ENCODE measurements at places on chromosomes 16 and 17.

GRCh38 chr17:52036416-52036815 is 122.1 kb downstream of the CA10 start:
- DNase-seq = no peak

GRCh38 chr17:47731396-47731795 is 1.6 kb upstream of the TBX21 start:
- no peak for DNase-seq

- no peak for DNase-seq
These were observed 13.3 kb upstream of the HOXB2 start for GRCh38 chr17:48558057-48558830.

GRCh38 chr16:78796221-78796866 is 696.9 kb downstream of the WWOX start:
- DNase-seq = no peak

DNA sequence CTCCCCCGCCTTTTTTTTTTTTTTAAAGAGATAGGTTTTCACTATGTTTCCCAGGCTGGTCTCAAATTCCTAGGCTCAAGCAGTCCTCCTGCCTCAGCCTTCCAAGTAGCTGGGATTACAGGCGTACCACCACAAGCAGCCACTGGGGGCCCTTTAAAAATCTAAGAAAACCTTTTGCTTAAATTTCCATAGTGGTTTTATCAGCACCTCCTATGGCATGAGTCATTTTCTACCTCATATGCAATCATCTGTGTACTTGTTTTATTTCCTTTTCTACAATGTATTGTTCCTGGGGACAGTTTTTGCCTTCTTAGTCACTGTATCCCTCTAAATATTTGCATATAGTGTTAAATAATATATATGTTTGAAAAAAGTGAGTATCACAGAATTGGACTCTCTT is 29.2 kb downstream of the GNA13 start:
- no peak for DNase-seq

DNA sequence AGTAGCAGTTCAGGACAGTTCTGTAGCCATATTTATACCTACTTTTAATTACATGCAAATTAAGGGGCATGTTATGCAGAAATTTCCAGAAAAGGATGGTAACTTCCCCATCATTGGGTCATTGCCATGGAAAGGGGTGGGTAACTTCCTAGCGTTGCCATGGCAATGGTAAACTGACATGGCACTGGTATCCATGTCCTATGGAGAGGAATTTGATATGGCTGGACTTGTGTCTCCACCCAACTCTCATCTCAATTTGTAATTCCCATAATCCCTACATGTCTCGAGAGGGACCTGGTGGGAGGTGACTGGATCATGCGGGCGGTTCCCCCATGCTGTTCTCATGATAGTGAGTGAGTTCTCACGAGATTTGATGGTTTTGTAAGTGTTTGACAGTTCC is 35.6 kb upstream of the CACNG4 start:
- no peak for DNase-seq

DNA sequence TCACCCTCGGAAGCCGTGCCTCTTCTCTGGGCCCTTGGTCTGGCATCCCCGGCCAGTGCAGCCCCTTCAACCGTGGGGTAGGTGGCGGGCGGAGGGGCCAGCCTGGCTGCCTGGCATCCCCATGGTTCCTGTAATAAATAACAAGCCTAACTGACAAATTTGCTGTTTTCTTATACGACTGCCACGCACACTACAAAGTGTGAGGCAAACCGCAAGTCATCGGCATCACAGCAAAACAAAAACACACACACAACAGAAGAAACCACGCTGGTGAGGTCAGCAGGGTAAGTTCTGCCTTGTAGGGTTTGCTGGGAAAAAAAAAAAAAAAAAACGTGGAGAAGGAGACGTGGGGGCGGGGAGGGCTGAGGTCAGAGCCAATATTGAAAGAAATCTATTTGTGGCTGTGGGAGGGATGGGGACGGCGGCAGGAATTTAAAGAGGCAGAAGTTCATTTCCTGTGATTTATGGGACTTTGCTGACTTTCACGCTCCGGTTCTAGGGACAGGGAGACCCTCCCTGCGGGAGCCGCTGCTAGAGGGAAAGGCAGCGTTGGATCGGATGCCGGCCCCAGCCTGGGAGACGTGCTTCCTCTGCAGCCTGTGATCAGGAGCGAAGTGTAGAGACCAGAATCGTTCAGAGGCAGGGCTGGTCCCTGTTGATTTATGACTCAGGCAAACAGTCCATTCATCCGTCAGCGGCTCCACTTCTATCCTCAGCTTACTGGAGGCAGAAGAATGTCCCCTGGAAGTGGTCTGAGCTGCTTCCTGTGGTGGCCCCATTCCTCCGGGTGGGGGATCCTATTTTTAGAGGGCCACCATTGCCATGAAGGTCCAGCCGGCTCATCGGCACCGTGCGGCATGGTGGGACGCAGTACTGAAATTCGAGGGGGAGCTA is 162.8 kb downstream of the FOXL1 start:
- no peak for DNase-seq

DNA sequence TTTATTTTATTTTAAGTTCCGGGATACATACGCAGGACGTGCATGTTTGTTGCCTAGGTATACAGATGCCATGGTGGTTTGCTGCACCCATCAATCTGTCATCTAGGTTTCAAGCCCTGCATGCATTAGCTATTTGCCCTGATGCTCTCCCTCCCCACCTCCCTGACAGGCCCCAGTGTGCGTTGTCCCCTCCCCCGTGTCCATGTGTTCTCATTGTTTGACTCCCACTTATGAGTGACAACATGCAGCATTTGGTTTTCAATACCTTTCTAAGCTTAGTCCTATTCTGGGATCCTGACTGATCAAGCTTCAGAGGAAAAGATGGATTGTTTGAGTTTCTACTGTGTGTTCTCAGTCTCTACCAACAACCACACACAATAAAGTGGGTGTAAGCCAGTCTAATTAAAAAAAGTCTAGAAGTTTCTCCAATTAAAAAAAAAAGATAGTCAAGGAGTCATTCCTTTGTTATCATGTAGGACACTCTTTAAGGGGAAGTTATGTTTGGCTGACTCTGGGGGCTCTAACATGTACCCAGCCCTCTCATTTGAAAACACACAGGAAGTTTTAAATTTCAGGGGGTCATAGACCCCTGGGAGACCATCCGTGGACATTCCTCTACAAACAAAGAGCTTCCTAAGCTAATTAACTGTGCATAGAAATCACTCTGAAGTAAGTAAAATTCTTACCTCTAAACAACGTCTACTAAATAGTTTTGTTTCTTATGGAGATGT is 66.3 kb upstream of the ADAMTS18 start:
- no peak for DNase-seq

GRCh38 chr17:19762515-19762961 is 14.4 kb upstream of the ALDH3A1 start:
- DNase-seq = peak; percentile 33

GRCh38 chr16:19555938-19556771 is 652 bp downstream of the VPS35L start:
- no peak for DNase-seq

DNA sequence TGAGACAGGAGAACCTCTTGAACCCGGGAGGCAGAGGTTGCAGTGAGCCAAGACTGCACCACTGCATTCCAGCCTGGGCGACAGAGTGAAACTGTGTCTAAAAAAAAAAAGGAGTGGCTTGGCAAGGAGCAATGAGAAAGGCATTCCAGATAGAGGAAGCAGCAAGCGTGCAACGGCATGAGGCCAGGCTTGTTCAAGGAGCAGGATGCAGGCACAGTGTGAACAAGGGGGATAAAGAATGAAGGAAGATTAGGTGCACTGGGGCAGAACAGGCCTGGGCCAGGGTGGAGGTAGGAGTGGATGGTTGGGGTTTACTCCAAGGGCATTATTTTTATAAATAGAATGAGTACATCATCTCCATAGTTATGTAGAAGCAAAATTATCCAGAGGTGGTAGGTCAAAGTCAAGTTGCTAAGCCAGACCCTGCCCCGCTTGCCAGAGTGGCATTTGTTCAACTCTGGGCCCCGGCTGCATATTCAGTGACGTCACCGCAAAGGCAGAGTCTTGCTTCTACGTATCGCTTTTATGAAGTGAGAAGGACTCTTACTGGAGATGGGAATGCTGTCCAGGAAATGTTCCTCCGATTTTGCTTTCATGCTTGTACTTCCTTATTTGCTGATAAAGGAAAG is 100.2 kb downstream of the KATNIP start:
- DNase-seq = no peak

DNA sequence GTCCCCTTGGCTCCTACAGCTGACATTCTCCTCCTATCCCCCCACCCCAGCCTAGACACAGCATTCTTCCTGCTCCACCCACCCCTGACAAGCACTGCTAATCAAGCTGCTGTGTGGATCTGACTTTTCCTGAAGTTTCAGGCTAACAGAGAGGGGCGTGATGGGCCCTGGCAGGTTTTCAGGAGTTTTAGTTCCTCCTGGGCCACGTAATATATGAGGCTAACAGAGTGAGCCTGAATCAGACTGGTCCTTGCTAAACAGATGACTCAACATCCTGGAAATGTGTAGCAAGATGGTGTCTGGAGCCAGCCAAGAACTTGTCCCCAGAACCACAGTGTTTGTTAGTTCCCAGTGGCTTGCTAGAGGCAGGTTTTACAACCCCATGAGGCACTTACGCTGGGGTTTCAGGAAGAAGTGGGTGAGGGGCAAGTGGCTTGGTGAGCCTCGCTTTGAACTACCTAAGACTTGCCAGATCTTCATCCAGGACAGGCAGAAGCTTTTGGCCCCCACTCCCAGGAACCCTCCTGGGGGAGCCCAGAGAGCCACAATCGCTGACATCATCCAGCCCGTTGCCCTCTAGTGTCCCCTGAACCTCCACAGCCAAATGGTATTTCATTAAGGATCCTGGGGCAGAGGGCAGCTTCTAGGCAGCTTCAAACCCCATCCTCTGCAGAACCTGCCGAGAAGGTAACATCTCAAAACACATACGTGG is 15.9 kb downstream of the TMEM92 start:
- DNase-seq = no peak

DNA sequence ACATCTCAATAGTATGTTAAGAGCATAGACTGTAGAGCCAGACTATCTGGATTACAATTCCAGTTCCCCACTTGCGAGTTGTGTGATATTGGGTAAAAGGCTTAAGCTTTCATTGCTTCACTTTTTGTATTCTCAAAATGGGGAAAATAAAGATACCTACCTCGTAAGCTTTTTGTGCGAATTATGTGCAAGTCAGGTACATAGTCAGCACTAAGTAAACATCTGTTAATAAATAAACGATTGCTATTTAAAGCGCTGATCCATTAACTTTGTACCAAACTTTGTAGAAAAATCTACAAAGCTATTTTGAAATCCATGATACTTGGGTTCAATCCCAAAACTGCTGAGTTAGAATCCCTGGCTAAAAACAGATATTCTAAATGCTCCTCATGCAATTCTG is 19.6 kb downstream of the ABCA6 start:
- no peak for DNase-seq

- DNase-seq = no peak
These were observed 2.8 kb downstream of the ADGRG1 start for GRCh38 chr16:57630931-57631845.

GRCh38 chr16:85461022-85461813 is 151.9 kb upstream of the GSE1 start:
- no peak for DNase-seq

DNA sequence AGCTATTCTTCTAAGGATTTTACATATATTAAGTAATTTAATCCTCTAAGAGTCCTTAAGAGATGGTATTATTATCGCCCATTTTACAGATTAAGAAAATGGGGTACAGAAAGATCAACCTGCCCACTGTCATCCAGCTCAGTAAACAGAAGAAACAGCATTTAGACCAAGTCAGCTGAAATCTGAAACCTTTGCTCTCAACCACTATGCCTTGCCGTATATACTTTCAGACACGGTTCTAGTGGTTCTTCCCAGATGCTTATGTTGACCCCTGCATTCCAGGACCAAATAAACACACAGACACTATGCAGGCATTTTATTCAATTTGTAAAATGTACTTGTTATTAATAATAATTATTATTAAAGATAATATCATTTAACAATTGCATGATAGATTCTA is 854.8 kb downstream of the KCNJ2 start:
- DNase-seq = no peak

Measured in stimulated activated CD4-positive, alpha-beta T cell treated with anti-CD3 and anti-CD28 coated beads, TNF-alpha, amount 100 ng/mL, for 1 hour (primary cell).